ENCODE measurements at places on chromosomes 1 and 21.

DNA sequence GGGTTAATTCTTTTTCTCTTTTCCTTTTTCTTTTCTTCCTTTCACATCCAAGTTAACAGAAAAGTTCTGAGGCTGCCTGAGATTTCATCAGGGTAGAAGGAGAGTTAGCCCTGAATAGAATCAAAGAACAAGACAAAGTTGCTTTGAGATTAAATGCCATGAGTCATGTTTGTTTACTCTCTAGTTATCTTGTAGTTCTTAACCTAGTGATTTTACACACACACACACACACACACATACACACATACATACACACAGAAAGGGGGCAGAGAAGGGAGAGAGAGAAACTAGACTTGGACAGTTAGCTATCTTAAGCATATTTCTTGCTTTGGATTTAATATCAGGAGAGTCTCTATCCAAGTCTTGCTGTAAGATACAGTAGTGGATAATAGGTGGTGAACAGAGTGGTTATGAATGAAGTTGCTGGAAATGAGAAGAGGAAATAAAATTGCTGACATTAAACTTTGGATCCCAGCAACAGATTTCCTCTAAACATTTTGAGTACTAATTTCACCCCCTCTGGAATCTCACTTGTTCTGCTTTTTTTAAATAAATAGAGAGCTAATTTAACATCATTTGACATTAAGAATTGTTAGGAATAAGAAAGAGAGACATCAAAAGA is 19.9 kb downstream of the PLA2G4A start:
- no peak for DNase-seq

DNA sequence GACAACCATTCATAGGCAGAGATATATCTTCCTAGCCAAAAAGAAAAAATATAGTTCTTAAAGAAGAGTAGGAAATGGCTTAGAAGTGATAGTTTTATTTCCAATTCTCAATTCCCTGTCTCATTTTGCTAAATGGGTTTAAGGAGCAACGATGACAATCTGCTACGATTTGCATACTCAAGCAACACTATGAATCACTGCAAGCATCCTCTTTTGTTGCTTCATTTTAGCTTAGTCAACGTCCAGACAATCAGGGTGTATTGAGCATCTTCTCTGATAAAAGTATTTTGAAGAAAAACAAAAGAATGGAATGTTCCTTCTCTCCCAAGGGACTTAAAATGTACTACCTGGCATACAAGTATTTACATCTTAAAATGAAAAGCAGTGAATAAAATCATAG is 80.6 kb downstream of the RGS7 start:
- no peak for DNase-seq

GRCh38 chr1:174225499-174226204 is 66.3 kb downstream of the RABGAP1L start:
- no peak for DNase-seq

- DNase-seq: no peak
Measured at GRCh38 chr1:214980921-214981320, 101.6 kb upstream of the KCNK2 start.

DNA sequence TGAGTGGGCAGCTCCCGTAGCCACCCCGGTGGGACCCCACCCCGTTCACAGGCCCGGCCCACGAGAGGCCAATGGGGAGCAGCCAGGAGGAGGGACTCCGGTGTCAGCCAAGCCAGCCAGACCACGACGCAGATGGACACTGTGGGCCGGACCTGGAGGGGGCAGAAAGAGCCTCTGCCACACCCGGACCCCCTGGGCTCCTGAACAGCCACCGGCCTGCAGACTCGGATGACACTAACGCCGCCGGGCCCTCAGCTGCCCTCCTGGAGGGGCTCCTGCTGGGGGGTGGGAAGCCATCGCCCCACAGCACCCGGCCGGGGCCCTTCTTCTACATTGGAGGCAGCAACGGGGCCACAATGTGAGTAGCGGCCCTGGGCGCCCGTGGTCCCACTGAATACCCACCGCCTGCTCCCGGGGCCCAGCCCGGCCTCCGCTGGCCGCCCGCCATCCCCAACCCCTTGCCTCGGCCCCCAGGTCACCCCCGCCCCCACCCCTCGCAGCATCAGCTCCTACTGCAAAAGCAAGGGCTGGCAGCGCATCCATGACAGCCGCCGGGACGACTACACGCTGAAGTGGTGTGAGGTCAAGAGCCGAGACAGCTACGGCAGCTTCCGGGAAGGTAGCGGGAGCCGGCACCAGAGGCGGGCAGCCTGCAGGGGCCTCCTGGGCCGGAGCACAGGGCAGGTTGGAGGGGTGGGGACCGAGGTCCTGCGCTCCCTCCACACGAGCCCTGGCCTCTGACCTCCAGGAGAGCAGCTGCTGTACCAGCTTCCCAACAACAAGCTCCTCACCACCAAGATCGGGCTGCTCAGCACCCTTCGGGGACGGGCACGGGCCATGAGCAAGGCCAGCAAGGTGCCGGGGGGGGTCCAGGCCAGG is 6.5 kb downstream of the TTLL10 start:
- no peak for DNase-seq

- no peak for DNase-seq
Measured at GRCh38 chr1:155900161-155900560, 11.0 kb downstream of the RIT1 start.

- DNase-seq: no peak
Measured at GRCh38 chr1:57451516-57451915, 27.7 kb upstream of the DAB1 start.

DNA sequence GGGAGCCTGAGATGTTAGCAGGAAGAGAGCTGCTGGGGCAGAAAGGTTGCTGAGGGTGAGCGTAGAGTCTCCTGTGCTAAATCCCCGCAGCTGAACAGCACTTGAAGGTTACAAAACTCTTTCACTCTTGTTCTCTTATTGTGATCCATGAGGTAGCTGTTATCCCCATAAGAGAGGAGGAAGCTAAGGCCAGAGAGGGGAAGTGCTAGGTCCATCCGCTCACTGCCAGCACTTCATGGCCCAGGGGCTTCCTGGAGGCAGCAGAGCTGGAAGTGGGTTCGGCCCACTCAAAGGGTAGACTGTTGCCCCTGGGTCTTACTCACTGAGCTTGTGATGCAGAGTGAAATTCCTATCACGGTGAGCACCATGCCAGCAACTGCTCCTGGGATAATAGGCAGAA is 5.6 kb downstream of the TMEM234 start:
- no peak for DNase-seq

GRCh38 chr1:207152792-207153468 is 48.9 kb downstream of the C4BPA start:
- DNase-seq: no peak

- no peak for DNase-seq
Measured at GRCh38 chr1:205144751-205145150, 23.0 kb upstream of the RBBP5 start.
